ENCODE measurements at places on chromosomes 13 and 19.

DNA sequence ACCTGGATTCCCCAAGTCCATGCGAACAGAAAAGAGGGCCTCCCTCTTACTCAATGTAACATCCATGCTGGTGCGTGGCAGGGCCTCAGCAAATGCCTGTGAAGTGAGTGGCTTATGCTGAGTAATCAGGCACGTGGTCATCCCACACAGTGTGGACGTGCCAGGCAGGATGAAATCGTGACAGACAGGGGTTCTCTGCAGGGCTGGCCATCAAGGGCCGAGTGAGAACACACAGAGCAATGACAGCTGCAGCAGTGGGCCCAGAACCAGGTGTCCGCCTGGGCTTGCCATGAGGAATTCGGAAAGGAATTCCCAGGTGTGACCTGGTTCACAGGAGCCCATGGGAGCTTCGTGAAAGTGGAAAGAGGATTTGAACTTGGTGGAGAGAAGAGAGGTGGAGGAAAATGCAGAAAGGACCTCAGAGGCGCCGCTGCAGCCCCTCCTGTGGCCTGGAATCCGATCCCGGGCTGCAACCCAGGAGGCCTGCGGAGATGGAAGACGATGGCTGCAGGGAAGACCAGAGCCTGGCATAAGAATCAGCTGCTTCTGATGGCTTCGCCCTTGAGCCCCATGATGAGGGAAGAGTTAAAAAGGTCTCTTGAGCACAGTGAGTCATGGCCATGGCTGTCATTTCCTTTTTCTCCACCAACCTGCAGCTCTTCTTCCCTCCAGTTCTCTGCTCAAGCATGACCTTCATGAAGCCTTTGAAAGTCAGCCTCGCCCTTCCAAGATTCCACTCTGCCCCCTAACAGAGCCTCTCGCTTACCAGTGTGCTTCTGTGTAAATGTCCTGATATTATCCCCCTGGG lies 34.6 kb upstream of the SOX1 start:
- DNase-seq: no peak

- DNase-seq: no peak
These were observed 13.3 kb downstream of the IFT88 start for GRCh38 chr13:20580257-20580656.

GRCh38 chr19:39218230-39219007 lies 14.4 kb upstream of the SYCN start:
- DNase-seq: no peak

- no peak for DNase-seq
These were observed 254.7 kb downstream of the KLF12 start for GRCh38 chr13:73879346-73880015.

GRCh38 chr13:32039528-32039927 lies 8.0 kb downstream of the FRY start:
- DNase-seq: no peak

- DNase-seq: peak; percentile 67
These were observed 128.8 kb downstream of the SIPA1L3 start for GRCh38 chr19:38035515-38036495.

DNA sequence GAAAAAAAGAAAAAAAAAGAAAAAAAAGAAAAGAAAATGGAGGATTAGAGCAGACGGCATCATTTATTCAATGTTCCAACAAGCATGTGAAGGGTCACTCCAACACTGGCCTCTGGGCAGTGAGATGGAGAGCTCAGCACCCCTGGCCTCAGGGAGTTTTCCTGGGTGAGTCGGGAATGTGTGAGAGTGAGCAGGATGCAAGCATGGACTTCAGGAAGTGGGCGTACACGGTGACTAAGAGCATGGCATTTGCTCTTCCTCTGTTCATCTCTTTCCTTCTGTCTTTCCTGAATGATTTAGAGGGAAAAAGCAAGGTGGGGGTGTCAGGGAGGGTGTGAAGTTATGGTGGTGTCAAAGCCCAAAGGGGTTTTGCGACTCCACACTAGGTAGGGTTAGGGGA lies 682 bp upstream of the CABP5 start:
- no peak for DNase-seq

- DNase-seq: no peak
These were observed 359.3 kb upstream of the TSHZ3 start for GRCh38 chr19:31708520-31708919.

DNA sequence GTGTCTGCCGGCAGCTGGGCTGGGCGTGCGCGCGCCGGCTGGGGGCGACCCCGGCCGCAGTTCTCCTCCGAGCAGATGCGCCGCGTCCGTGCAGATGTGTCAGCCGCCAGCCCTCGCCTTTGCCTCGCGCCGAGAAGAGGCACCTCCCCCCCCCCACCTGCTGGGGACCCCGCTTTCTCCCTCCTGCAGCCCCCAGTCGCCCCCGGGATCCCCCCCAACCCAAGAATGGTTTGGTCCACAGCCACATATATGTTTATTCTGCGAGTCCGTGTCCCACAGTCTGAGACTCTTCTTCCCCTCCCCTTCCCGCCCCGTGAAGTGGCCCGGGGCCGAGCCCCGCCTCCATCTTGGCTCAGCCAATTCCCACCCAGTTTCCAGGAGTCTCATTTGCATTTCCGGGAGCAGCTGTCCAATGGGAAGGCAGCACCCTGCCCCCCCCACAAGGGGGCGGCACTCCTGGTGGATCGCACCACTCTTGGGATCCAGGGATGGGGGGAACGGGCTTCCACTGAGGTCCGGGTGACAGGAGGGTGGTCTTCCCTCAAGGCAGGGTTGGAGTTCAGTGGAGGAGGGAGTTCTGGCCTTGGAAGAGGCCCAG lies 8.6 kb downstream of the ISOC2 start:
- DNase-seq: peak; percentile 53

GRCh38 chr13:20851844-20852402 lies 50.6 kb downstream of the XPO4 start:
- no peak for DNase-seq

- no peak for DNase-seq
These were observed 1.5 kb downstream of the RPS11 start for GRCh38 chr19:49497789-49498103.

- no peak for DNase-seq
These were observed 89.2 kb downstream of the MZT1 start for GRCh38 chr13:72638059-72638815.

- DNase-seq: no peak
These were observed 567.7 kb downstream of the GPC6 start for GRCh38 chr13:93794197-93794885.

GRCh38 chr19:30227661-30228112 lies 144.5 kb upstream of the ZNF536 start:
- peak; percentile 55 for DNase-seq

DNA sequence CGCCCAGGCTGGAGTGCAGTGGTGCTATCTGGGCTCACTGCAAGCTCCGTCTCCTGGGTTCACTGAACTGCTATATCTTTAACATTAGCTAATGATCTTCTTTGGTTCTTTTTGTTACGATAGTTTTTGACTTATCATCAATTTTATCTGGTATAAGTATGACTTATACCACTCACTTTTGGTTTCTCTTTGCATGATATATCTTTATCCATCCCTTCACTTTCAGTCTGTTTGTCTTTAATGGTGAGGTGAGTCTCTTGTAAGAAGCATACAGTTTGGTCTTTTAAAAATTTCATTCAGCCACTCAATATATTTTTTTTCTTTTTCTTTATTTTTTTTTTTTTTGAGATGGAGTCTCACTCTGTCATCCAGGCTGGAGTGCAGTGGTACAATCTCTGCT lies 58.4 kb downstream of the ADGRE1 start:
- DNase-seq: no peak

- DNase-seq: no peak
These were observed 39.3 kb upstream of the KL start for GRCh38 chr13:32976912-32977311.

DNA sequence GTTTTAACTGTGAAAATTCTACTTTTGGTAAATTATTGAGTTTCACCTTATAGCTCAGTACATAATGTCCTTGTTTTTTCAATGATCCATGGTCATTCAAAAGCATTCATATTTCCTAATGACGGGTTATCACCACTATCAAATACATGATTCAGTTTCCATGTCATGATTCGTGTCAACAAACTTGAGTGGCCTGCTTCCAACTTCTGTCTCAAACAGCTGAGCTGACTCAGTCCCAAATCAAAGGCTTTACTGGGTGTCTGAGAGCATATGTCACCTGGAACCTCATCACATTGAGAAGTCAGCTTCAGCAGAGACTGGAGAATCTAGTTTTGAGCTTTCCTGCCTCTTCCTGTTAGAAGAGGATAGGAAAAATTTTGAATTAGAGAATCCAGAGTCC lies 40.3 kb upstream of the SGCG start:
- DNase-seq: no peak

GRCh38 chr19:15902254-15902653 lies 4.4 kb upstream of the CYP4F2 start:
- no peak for DNase-seq

GRCh38 chr13:40613192-40613818 lies 53.1 kb downstream of the FOXO1 start:
- DNase-seq: no peak

DNA sequence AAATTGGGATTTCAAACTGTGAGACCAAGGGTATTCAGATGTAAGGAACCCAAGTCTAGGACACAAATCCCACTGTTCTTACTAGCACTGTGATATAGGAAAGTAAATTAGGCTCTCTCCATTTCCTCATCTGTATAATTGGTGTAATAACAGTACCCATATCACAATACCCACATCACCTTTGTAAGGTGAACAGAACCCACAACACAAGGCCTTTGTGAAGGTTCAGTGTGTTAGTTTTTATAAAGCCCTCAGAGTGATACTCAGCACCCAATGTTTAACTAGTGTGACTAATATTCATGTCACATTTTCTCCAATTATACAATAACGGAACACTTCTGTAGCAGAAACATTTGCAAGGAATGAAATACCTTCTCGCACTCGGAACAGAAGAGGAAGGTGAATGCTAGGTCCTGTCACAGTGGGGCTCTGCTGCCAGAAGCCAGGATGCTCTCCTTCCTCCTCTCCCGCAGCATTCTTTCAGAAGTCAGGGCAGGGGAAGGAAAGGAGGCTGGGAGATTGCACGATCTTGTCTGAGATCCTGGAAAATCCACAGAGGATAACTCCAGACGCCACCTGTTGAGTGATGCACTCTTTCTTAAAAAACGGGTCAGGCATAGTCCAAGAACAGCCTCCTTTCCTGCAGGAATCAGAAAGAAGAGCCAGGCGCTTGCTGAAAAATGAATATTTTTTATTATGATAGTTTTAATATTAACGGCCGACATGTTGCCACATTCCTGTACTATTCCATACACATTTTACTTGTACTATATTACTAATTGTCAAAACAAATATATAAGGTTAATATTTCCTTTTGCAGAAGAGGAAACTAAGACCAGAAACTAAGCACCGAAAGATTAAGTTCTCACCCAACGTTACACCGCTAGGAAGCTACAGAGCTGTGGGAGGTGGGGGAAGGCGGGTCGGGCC lies 762 bp downstream of the ZNF45 start:
- no peak for DNase-seq

GRCh38 chr13:44313674-44314073 lies 60.0 kb upstream of the SERP2 start:
- peak; percentile 86 for DNase-seq

DNA sequence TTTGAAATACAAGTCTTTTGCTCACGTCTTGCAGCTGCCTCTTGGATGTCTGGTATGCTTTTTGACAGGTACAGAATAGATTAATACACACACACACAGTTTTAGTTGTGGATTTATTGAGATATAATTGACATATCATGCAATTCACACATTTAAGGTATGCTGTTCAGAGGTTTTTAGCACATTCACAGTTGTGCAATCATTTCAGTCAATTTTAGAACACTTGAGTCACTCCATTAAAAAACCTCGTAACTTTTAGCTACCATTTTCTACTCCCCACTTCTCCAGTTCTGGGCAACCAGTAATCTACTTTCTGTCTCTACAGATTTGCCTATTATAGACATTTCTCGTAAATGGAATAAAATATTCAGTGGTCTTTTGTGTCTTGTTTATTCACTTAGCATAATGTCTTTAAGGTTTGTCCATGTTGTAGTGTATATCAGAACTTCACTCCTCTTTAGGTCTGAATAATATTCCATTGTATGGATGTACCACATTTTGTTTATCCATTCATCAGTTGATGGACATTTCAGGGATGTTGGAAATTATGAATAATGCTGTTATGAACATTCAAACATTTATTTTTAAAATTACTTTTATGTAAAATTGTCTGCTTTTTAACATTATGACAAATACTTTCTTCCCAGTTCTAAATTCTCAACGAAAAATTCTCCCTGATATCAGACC lies 2.5 kb upstream of the ZMYM2 start:
- no peak for DNase-seq

DNA sequence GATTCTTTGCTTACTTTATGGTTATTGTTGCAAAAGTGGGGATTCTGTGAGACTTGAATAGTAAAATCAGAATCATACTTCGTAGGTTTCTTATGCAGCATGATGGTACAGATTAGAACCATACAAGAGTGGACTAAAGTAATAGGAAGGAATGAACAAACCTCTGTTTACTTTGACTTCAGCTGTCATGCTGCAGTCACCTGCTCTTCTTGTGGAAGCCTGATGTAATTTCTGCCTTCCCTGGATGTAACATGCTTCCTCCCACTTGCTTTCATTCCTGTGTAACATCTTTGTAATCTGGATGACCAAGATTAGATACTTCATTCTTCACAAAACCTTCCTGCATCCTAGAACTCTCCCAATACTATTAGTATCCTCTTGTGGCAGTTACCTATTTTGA lies 235.0 kb downstream of the PCCA start:
- no peak for DNase-seq

- DNase-seq: no peak
These were observed 731.8 kb upstream of the ARGLU1 start for GRCh38 chr13:107299717-107300116.

DNA sequence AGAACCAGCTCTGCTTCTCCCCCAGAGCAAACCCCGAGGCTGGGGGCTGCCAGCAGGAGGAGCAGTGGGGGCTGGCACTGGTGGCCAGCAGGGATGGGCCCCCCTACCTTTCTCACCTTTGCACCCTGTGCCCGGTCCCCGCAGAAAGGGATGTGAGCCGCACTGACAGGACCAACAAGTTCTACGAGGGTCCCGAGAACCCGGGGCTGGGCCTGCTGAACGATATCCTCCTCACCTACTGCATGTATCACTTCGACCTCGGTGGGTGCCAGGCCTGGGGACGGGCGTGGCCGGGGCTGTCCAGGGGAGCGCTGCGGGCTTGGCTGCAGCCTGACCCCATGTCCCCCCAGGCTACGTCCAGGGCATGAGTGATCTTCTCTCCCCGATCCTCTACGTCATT lies 6.6 kb downstream of the TBC1D17 start:
- DNase-seq: no peak

- DNase-seq: no peak
These were observed 5.9 kb upstream of the CCL25 start for GRCh38 chr19:8046569-8047165.

GRCh38 chr13:41859565-41859964 lies 101.3 kb downstream of the VWA8 start:
- no peak for DNase-seq

- DNase-seq: peak; percentile 81
These were observed 154.4 kb downstream of the GGACT start for GRCh38 chr13:100434010-100434763.

GRCh38 chr13:50593207-50593606 lies 250.3 kb downstream of the DLEU7 start:
- DNase-seq: no peak

- DNase-seq: no peak
These were observed 5.6 kb downstream of the ZDHHC20 start for GRCh38 chr13:21453387-21454081.

GRCh38 chr13:28856287-28856686 lies 36.1 kb downstream of the MTUS2 start:
- DNase-seq: no peak

- DNase-seq: no peak
These were observed 274.7 kb upstream of the SOX21 start for GRCh38 chr13:94987081-94987480.

- no peak for DNase-seq
These were observed 484.5 kb downstream of the COG6 start for GRCh38 chr13:40139896-40140520.

- no peak for DNase-seq
These were observed 20.7 kb downstream of the CEBPG start for GRCh38 chr19:33394006-33394722.
